ENCODE measurements at places on chromosomes 2 and 18.
A peak's percentile ranks its signal among the peaks of the same experiment; 100 is the strongest.

DNA sequence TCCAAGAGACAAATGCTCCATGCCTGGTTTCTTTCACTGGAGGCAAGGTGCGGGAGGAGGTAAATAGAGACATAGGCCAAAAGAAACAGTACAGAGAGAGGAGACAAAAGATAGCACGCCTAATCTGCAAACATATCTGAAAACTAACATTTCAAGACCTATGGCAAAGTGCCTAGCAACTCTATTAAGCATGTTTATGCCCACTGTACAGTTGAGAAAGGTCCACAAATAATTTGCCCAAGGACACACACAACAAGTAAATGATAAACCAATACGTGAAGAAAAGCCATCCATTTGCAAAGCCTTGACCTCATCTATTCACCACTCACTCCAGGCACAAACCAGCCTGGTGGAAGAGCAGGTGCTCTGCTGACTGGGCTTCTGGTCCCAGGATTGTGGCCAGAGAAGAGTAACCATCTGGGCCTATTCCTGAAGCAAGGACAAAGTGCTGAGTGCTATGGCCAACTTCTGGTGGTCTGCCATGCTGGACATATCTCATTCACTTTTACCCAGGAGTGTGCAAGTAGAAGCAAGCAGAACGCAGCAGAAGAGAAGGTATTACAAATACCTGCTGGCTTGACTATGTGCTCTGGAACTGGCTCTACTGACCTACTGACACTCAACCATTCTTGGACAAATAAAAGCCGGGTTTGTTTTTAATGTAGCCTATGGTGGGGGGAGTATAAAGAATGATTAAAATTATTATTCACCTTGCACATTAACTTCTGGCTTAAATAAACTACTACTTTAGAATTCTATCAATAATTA, 25.3 kb downstream of the TMEM131 start:
- DNase-seq = no peak

DNA sequence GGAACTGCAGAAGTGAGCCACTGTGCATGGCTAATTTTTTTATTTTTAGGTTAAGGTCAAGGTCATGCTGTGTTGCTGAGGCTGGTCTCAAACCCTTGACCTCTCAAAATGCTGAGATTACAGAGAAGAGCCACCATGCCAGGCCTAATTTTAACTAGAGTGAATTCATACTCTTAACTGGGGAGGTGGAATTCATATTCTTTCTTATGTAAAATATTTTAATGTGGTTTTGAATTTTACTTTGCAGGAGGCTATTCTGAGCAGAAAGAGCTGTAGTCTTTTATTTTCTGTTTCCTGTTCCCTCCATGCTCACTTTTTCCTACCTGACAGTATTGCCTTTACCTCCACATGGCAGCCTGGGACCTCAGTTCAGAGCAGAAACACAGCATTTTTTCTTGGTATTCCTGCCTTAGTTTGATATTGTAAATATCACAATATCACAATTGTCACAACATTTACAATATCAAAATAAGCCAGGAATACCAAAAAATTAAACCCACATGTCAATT, 37.1 kb upstream of the CCNYL1 start:
- no peak for DNase-seq

- no peak for DNase-seq
Observed at GRCh38 chr2:217792626-217793527, 209.9 kb downstream of the TNS1 start.

DNA sequence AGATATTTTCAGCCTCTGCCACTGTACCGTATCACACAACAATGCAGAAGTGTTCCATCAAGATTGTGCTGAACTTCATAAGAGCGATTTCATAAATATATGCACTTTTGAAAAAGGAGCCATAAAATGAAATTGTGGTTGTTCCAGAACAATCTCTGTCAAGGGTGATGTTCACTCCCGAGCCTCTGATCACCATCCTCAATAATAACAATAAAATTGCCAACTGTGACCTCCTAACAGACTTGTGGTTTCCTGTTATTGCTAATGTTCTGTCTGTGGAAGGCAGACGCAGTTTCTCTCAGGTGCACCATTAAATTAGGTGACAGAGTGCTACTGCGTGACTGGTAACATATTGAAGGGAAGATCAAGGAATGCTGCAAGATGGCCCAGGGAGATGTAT, 383.7 kb downstream of the SOCS6 start:
- no peak for DNase-seq

- no peak for DNase-seq
Observed at GRCh38 chr2:78355967-78356366, 669.5 kb upstream of the REG3G start.

GRCh38 chr2:72834596-72834995, 8.8 kb upstream of the EXOC6B start:
- DNase-seq = no peak

DNA sequence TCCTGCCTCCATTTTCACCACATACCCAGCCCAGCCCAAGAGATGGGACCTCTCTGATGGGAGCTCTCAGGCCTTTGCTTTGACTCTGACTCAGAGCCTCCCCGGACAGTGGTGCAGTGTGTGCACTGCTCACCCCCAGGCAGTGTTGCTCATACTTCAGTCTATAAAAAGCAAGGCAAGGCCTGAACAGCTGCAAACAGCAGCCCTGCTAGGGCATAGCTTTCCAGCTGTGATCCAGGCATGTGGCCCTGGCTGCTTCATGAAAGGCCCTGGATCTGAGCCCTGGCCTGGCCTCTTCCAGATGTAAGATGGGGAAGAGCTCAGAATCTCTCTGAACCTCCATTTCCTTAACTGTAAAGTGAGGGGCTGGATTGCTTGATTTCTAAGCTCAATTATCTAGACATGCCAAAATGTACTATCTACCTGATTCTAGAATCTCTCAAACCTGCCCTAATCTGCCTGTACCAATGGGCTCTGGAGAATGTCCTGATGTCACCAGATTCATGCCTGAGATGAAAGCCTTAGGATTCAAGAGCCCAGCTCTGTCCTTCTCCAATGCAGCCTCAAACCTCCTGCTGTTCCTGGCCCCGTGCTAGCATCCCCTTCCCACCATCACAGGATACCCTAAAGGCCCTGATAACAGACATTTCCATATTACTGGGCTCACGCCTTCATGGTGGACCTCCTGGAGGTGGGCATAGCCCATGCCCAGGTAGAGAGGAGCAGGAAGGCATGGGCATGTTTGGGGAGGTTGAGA, 206.9 kb downstream of the ARL4C start:
- DNase-seq = peak; percentile 73

GRCh38 chr2:62727259-62727867, 21.9 kb downstream of the EHBP1 start:
- no peak for DNase-seq

DNA sequence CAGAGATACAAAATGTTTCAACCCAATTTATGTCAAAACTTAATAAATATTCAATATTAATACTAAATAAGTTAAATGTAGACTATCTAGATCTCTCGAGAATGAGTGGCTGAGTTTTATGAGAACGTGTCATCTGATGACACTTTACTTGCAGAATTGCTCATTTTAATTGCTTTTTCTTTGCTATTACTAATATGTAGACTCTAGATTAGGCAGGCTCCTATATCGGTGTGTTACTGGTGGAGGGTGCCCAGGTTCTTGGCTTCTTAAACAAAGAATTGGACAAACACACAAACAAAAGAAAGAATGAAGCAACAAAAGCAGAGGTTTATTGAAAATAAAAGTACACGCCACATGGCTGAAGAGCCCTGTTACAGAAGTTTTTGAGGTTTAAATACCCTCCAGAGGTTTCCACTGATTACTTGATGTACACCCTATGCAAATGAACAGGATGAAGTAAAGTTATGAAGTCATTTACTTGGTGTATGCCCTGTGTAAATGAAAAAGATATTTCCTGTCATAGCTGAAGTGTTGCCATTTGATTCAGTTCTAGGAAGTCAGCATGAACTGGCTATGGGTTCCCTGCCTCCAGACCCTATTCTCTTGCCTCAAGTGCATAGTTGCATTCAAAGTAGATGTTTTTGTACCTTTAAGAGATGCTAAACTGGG, 122.9 kb upstream of the ITGA4 start:
- no peak for DNase-seq

GRCh38 chr2:100660851-100661584, 98.2 kb downstream of the PDCL3 start:
- no peak for DNase-seq

GRCh38 chr18:57544936-57545660, 41.4 kb downstream of the FECH start:
- no peak for DNase-seq

- no peak for DNase-seq
Observed at GRCh38 chr18:3319399-3319798, 57.5 kb downstream of the MYL12B start.

DNA sequence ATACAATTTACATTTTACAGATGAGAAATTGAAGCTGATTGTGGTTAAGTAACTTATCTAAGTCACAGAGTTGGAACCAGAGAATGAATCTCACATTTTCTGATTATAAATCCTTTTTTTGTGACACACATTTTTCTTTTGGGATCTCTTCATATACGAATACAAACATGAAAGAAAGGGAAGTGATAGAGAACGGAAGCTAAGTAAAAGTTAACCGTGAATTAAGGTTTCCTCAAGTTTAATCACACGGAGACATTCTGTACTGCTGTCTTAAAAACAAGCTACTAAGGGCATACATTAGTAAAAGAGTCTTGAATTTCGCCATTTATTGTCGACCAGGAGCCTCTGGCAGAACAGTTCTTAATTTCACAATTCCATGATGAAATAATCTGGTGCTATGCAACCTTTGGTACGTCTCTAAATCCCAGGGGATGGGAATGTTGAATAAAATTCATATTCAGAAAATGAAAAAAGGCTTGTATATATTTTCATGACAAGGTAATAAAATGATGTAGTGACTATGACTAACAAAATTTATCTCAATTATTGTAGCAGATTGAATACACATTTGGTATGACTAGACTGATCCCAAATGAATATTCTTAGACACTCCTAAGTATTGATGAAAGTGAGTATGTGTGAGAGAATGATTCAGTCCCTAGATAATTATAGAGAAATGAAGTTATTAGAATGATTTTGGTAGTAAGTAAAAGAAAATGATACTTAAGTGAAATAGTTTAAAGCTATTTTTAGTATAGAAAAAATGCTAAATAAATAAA, 40.3 kb upstream of the ZSWIM2 start:
- DNase-seq = no peak

DNA sequence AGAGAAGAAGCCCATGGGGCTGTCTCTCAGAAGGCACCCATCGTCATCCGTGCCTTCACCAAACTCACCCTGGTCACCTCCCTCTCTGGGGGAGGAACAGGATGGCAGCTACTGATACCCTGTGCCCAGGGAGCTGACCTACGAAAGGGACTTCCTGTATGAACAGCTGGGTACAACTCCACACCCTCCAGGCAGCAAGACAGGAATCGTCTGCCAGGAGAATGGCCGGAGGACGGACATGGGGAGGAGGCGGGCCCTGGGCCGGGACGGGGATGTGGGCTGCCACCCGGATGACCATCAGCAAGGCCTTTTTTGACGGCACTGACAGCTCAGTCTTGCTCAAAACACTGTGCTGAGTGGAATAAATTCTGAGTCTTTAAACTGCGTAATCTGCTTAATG, 243.6 kb downstream of the HDAC4 start:
- DNase-seq = no peak

DNA sequence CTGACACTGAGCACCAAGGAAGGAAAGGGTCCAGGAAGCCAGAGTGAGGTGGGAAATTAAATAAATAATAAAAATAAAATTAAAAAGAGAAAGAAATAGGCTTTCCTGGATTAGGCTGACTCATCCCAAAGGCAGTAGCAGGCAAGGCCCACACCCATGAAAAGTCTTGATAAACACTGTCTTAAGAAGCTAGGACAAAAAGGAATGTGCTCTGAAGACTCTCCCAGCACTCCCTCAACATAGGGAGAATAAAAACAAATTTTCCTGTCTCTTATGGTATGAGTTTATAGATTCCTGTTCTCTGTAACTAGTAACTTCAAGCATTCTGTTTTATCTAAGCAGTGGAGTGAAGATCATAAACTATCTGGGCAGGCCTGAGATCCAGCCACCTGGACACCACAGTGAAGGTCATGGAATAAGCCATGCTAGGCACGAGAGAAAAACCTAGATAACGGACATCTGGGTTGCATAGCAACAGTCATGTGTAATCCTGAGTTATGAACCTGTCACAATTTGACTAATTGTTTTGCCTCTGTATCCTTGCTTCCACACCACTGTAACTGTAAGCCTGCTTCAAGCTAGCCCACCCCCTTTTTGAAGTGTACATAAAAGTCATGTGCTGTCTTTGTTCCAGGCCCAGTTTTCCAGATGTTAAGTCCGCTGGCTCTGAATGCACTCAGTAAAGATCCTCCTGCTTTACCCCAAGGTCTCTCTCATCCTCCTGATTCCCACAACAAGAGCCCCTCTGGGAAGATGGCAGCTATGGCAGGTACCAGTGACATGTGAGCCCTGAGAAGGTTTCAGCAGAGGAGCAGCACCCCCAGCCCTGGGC, 107.8 kb downstream of the NDUFA10 start:
- no peak for DNase-seq

- no peak for DNase-seq
Observed at GRCh38 chr2:217412721-217413120, 552.9 kb upstream of the TNP1 start.

DNA sequence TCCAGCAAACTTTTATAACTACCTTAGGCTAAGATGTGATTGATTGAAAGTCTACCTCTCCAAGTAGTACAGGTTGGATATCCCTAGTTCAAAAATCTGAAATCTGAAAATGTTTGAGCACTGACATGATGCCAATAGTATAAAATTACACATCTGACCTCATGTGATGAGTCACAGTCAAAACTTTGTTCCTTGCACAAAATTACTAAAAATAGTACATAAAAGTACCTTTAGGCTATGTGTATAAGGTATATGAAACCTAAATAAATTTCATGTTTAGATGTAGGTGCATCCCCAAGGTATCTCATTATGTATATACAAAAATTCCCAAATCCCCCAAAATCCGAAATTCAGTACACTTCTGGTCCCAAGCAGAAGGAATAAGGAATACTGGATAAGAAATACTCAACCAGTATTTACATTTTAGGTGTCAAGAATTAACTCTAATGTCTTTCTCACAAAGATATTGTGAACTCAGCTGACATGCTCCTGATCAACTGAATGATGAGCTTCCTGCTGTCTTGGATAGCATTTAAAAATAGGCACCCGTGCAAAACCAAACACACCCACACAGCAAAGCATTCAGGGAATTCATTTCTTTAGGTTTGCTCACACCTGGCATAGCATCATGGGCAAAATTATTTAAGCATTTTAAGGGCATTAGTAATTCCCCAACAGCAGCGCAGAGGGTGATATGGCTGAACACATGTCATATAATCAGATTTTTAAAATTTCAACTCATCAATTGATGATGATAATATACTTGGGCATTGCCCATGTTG, 497.4 kb upstream of the MEIS1 start:
- DNase-seq = no peak

Data from AG04450 (cell line).